Upper lobe of right lung (tissue), 1 donor: ENCODE measurements at places on chromosomes 5 and 9. TPM values are rescaled to one million over a fixed set of nuclear protein-coding genes. Genes with fewer than 3 reads are reported as not detected.

DNA sequence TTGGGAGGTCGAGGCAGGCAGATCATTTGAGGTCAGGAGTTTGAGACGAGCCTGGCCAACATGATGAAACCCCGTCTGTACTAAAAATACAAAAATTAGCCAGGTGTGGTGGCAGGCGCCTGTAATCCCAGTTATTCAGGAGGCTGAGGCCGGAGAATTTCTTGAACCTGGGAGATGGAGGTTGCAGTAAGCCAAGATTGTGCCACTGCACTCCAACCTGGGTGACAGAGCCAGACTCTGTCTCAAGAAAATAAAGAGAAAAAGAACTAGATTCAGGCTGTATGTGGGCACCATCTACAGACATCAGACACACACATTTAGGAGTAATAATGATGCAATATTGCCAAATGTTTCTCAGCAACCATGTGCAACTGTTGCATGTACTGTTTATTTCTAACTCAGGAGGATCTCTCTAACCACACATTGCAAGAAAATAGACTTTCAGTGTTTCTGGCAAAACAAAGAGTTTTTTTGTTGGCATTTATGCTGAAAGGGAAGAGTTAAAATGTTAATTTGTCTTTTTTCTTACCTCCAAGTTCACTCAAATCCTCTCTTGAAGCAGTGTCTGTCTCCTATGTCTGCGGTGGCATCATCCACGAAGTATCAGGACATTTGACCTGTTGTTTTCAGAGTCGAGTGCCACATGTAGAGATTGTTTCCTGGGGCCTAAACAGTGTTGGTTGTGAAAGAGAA, 5.1 kb upstream of the ORM1 start:
- DNase-seq, result peak; percentile 23

- DNase-seq, result no peak
Measured at GRCh38 chr5:177175336-177175735, 41.8 kb downstream of the NSD1 start.

Gene DNAH5
- total RNA-seq, result 4.6 TPM

- no peak for DNase-seq
Measured at GRCh38 chr5:127053049-127053448, 20.3 kb downstream of the C5orf63 start.

DNA sequence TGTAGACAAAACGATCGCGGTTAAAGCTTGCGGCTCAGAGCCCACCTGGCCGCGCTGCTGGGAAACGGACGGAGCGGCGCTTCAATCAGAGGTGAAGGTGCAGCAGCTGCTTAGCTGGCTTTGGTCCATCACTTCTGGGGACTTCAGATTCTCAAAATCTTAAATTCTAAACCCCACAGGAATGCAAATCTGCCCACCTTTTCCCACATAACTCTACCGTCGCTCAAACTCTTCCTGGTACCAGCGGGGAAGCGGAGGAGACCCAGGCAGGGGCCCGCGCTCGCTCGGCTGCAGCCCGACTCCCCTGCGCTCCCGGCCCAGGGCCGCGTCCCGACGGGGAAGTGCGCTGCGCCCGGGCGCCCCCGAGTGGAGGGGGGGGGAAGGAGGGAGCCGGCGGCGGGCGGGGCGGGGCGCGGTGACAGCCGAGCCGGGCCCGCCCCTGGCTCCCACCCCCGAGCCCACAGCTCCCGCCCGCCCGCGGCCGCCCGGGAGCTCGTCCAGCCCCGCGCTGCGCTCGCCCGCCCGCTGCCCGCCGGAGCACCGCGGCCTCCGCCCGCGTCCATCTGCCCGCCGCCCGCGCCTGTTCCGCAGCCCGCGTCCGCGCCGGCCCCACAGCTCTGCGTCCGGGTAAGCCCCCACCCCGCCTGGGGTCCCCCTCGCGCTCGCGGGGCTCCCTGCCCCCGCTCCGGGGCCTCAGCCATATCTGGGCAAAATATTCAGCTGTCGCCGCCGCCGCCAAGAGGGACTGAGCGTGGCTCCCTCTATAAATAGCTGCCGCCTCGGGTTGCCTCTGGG, at the start of gene TMOD1:
TSS of gene TMOD1 (plus strand) at position 490 of the 795 bp plus-strand sequence. CDS start 22,523 bp downstream, outside the sequence.
- DNase-seq, result peak; percentile 87

GRCh38 chr5:122035913-122036312, 42.1 kb downstream of the LOX start:
- no peak for DNase-seq

DNA sequence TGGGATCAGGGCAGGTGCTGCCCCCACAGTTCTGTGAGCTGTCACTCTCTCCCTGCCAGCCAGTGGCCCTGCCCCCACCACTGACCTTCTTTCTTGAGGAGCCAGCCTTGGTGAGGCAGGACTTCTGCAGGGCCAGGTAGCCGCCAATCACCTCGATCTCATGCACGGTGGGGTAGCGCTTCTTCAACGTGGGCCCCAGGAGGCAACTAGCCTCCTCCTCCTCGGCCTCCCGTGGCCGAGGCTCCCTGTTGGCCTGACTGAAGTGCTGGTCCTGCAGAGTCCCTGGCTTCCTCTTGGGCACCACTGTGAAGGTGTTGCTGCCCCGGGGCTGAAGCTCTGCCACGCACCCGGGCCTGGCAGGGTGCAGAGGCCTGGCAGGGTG, 1.6 kb downstream of the TPRN start:
- no peak for DNase-seq

DNA sequence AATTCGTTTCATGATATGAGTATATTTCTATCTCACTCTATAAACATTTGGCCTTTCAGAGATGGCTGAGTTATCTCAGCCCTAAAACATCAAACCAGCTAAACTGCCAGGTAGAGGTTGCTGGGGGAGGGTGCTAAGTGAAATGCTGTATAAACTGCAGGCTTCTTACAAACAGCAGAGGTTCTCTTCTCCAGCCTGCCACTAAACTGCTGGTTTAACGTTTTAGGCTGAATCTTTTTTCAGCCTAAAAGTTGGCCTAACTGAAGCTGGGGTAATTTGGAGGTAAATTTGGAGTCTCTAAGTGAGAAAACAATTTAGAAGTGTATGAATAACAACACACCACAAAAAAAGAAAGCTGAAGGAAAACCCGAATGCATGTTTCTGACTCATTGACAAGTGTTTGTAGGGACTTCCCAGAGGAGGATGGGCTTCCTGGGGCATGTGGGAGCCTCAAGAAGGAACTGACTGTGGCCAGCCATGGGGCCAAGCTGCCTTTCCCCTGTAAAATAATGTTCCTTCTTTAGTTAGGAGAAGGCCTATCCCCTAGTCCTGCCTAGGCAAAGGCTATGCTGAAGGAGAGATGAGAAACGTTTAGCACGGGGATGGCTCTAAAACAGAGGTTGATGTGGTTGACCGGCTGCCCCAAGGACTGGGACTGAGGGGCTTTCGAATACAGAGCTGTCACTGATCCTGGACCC, 44.3 kb downstream of the SLC28A3 start:
- DNase-seq, result no peak

GRCh38 chr5:177366528-177367322, 9.0 kb downstream of the RGS14 start:
- DNase-seq, result peak; percentile 93

Gene PLAA
- 22.1 TPM for total RNA-seq

Gene LCNL1
- total RNA-seq, result 5.1 TPM

Gene GPRIN1
- total RNA-seq, result 1.4 TPM

Gene NRG2
- 1.4 TPM for total RNA-seq

GRCh38 chr9:114785866-114786650, 19.8 kb downstream of the TNFSF15 start:
- DNase-seq, result no peak

- DNase-seq, result no peak
Measured at GRCh38 chr9:81621785-81622259, 67.5 kb downstream of the TLE1 start.

DNA sequence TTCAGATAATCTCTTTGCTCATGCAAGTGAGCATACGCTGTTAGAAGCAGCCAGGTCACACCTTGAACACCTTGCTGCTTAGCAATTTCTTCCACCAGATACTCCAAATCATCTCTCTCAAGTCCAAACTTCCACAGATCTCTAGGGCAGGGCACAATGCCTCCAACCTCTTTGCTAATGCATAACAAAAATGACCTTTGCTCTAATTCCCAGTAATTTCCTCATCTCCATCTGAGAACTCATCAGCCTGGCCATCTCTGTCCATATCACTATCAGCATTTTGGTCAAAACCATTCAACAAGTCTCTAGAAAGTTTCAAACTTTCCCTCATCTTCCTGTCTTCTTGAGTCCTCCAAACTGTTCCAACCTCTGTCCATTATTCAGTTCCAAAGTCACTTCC, 139.3 kb upstream of the NR4A3 start:
- no peak for DNase-seq

Gene PCDHGC4
- total RNA-seq, result 1.8 TPM

Gene HK3
- 50.5 TPM for total RNA-seq

- DNase-seq, result no peak
Measured at GRCh38 chr5:67746103-67746502, 469.5 kb upstream of the PIK3R1 start.

Gene DNAJC21
- 57.7 TPM for total RNA-seq

Gene CAVIN4
- 1.3 TPM for total RNA-seq

DNA sequence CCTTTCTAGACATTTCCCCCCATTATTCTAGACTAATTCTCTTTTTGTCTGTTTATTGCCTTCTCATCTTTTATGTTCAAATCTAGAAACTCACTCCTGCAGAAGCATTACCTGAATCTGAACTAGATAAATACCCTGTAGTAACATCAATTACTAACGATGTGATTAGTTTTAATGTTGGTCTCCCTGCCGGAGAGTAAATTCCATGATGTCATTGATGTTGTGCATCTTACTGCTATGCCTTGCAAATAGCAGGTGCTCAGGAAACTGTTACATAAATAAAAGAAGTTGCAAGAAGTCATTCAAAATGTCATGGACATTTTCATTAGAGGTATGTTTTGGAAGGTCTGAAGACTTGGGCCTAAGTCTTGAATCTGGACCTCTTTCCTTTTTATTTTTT, 23.0 kb upstream of the C9 start:
- no peak for DNase-seq

DNA sequence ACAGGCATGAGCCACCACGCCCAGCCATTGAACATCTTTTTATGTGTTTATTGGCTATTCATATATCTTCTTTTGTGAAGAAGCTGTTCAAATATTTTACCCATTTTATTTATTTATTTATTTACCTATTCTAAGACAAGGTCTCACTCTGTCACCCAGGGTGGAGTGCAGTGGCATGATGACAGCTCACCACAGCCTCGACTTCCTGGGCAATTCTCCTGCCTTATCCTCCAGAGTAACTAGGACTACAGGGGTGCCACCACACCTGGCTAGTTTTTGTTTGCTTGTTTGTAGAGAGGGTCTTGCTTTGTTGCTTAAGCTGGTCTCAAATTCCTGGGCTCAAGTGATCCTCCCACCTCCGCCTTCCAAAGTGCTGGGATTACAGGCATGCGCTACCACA, 33.5 kb downstream of the NAIF1 start:
- no peak for DNase-seq

Gene LPAR1
- 18.2 TPM for total RNA-seq

DNA sequence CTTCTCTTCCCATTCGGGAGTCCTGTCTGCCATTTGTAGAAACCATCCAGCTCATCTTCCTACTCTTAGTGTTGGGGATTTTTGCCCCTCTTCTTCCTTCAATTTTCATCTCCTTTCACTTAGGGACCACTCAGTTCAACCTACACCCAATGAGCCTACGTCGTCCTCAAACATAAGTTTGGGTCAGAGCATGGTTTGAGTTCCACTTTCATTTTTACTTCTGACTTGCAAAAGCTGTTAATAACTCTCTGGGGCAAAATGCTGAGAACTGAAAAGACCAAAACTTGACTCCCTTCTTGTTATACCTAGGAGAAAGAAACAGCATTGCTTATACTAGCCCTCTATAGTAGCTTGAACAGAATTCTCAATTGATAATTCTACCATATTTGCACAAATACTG, 381.5 kb upstream of the MPDZ start:
- DNase-seq, result no peak

DNA sequence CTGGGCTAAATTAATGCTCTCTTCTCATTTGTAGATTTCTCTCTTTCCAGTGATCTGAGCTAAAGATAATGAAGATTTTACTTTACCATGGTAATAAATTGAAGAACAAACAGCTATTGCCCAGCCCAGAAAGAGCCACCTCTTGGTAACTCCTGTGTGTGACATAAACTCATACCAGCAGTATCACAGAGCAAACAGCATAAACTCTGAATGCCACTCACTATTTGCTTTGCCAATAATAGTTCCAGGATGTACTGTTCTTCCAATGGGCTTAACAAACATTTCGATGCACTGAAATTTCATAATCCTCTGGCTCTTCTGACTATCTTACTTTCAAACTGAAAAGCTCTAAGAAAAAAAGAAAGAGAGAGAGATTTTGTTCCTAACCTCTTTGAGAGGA, 69.8 kb upstream of the RASEF start:
- no peak for DNase-seq
